ENCODE measurements at places on chromosomes 7 and 10. TPM values are rescaled to one million over a fixed set of nuclear protein-coding genes. Genes with fewer than 3 reads are reported as not detected.
A peak's percentile ranks its signal among the peaks of the same experiment; 100 is the strongest.

Gene UCN3
- not detected for total RNA-seq

GRCh38 chr10:107091126-107091525, 73.4 kb downstream of the SORCS1 start:
- no peaks in the 10 kb centered on the region for H3K36me3 ChIP-seq
- DNase-seq, result peak; percentile 15
- no peaks in the 10 kb centered on the region for H3K27me3 ChIP-seq

DNA sequence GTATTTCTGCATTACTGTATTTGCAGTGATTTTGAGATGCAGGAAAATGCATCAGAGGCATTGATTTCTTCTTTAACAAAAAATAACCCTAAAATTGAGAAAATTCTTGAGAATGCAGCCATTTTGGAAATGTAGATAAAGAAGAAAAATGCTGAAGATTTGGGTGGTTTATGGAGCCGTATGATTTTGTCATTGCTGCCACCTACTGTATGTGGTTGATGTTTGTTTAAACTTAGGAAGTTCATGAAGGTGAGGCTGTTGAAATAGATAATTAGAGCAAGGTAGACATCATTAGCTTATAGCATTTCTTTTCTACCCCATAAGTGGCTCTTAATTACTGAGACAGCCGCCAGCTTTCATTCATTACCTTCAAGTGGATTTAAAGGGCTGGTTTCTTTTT, 92.1 kb upstream of the SAMD8 start:
- H3K36me3 ChIP-seq, result peaks cover 21% of the 10 kb centered on the region
- peak; percentile 55 for DNase-seq
- H3K4me3 ChIP-seq, result no peak overlapping the region

- H3K36me3 ChIP-seq, result no peaks in the 10 kb centered on the region
- H3K27me3 ChIP-seq, result no peaks in the 10 kb centered on the region
- H3K4me3 ChIP-seq, result no peak overlapping the region
- no peak for DNase-seq
- H3K27ac ChIP-seq, result no peak overlapping the region
Measured at GRCh38 chr10:22097696-22098095, 94.2 kb upstream of the DNAJC1 start.

DNA sequence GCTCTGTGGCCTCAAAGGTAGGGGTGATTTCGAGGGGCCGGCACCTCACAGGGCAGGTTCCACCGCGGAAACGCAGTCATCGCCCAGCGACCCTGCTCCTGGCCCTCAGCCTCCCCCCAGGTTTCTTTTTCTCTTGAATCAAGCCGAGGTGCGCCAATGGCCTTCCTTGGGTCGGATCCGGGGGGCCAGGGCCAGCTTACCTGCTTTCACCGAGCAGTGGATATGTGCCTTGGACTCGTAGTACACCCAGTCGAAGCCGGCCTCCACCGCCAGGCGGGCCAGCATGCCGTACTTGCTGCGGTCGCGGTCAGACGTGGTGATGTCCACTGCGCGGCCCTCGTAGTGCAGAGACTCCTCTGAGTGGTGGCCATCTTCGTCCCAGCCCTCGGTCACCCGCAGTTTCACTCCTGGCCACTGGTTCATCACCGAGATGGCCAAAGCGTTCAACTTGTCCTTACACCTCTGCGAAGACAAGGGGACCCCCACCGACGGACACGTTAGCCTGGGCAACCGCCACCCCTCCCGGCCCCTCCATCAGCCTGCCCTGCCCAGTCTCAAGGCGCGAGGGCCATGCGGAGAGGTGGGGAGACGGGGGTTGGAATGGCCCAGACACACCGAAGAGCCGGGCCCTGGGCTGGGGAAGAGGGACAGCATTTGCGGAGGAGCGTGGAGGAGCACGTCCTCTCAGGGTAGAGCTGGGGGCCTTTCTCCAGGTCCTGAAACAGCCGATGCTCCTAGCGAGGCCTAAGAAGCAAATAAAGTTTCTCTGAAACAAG, 6.0 kb downstream of the SHH start:
- DNase-seq, result no peak
- no peak overlapping the region for H3K27ac ChIP-seq
- peaks cover 92% of the 10 kb centered on the region for H3K27me3 ChIP-seq
- H3K4me3 ChIP-seq, result no peak overlapping the region
- H3K4me1 ChIP-seq, result peaks cover 28% of the 10 kb centered on the region
- no peaks in the 10 kb centered on the region for H3K36me3 ChIP-seq

Gene RAPGEF5
- total RNA-seq, result 21.8 TPM

GRCh38 chr10:113060201-113061053, 110.4 kb downstream of the TCF7L2 start:
- peaks cover 56% of the 10 kb centered on the region for H3K4me1 ChIP-seq
- peak; percentile 65 for DNase-seq
- peak overlapping the region; percentile 73 for H3K27ac ChIP-seq
- peaks cover 8% of the 10 kb centered on the region for H3K36me3 ChIP-seq

DNA sequence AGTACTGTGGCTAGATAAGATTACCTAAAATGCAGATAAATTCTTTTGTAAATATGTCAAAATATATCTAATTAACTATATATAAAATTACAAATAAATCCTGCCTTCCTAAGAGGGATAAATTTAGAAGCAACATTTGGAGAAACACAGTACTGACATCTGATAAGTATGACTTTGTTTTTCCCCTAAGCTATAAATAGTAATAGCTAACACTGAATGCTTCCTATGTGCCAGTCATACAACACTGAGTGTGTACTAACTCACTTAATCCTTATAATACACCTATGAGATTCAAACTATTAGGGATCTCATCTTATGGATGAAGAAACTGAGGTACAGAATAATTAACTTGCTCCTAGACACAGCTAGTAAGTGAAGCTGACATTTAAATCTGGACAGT, 733.4 kb downstream of the MAGI2 start:
- no peak overlapping the region for H3K4me3 ChIP-seq
- H3K4me1 ChIP-seq, result no peaks in the 10 kb centered on the region
- H3K27ac ChIP-seq, result peak overlapping the region; percentile 63
- H3K27me3 ChIP-seq, result no peaks in the 10 kb centered on the region

DNA sequence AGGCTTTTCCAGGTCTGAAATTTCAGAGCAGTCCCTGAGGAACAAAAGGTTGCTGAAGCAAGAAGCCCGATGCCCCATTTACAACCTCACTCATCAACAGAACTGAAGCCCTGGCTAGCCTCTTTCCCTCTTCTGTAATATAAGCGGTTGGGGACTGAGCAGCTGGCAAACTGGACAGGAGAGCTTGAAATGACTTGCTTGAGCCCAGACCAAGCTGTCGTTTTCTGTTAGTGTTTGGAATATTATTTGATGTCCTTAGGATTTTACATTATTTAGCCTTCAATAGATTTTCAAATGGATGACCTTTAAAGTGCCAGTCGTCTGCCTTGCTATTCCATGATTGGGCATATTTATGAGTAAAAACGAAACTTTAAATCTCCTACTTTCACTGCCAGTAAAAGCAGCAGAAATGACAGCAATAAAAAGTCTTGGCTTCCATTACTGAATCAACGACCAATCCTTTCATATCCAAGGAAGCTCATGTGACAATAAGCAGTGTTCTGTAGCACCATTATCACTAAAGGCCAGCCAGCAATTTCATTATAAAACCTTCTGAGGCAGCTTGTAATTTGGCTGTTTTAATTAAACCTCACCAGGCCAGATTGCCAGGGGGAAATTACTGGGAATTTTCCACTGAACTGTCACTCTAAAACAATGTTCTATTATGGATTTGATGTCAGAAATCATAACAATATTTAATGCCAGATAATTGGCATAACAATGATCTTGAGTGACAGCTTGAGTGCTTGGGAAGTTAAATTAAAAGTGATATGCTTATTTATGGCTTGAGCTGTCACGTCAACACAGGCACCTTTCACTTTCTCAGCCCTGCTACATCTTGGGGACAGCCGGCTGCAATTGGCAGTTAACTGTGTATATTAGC, 85.9 kb downstream of the LSMEM1 start:
- DNase-seq, result peak; percentile 32
- no peaks in the 10 kb centered on the region for H3K4me1 ChIP-seq
- H3K27ac ChIP-seq, result no peak overlapping the region
- H3K27me3 ChIP-seq, result no peaks in the 10 kb centered on the region
- H3K36me3 ChIP-seq, result no peaks in the 10 kb centered on the region

GRCh38 chr7:117828825-117829224, 44.4 kb downstream of the CTTNBP2 start:
- no peak overlapping the region for H3K4me3 ChIP-seq
- DNase-seq, result no peak
- no peaks in the 10 kb centered on the region for H3K4me1 ChIP-seq

Gene GJC3
- 0.53 TPM for total RNA-seq

DNA sequence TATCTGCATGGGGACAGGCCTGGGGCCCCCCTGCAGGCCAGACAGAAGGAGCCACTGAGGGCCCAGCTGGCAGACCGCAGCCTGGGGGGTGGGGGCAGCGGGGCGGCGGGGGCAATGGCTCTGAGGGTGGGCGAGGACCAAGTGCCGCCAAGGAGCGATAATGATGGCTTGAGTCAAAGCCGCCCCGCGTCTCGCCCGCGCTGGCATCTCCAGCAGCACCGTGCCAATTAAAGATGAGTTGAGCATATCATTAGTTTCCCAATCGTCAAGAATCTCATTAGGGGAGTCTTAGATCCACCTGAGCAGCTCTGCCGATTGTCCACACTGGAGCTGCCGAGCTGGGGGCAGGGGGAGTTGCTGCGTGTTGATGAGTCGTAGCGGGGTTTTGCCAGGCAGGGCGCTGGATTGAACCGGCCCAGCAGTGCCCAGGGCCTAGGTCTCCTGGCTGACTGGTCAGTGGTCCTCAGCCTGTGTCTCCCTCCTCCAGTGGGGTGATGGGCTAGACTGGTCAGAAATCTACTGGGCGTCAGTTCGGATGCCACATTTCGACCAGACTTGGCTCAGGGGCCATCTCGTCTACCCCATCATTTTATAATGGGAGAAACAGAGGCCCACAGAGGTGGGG, 41.0 kb upstream of the PSMG3 start:
- no peak for DNase-seq
- no peaks in the 10 kb centered on the region for H3K36me3 ChIP-seq
- H3K4me1 ChIP-seq, result peaks cover 18% of the 10 kb centered on the region
- H3K27me3 ChIP-seq, result peaks cover 4% of the 10 kb centered on the region

Gene FGL2
- 21.7 TPM for total RNA-seq

Gene FAM25G
- not detected for total RNA-seq
